Stimulated activated CD8-positive, alpha-beta memory T cell treated with anti-CD3 and anti-CD28 coated beads, Interleukin-7, amount 100 ng/mL, for 4 hours (primary cell): ENCODE measurements at places on chromosomes 4 and X.

- DNase-seq, result no peak
Observed at GRCh38 chr4:78024576-78025091, 32.5 kb upstream of the FRAS1 start.

GRCh38 chr4:173057901-173058300, 110.7 kb upstream of the GALNT7 start:
- DNase-seq, result no peak

- no peak for DNase-seq
Observed at GRCh38 chr4:127709456-127709855, 20.7 kb upstream of the SLC25A31 start.

DNA sequence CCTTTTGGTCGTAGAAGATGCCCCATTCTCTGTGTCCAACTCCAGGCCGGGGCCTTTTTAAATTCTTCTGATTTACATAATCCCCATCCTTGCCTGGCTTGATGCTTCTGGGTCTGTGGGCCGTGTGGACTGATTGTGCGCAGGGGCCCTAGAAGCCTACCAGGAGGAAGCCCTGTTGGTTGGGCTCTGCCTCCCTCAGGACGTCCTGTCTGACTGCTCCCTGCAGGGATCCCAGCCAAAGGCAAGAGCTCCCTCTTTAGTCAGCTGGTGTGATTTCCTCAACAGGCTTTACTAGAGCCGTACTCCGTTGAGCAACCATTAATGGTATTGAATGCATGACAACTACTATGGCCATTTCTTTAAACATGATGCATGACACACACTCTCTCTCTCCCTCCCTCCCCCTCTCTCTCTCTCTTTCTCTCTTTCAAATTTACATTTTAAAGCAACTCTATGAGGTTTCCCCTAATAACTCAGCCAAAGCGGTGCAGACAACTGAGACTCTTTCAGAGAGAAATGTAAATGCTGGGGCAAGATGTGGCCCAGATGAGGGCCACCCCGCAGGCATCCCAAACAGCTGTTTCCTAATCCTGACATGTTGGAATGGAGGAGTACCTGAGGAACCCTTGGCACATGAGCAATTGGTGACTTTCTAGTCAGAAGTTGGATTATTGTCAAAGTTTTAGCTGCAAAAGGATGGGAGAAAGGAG, 117.3 kb downstream of the DRD5 start:
- no peak for DNase-seq

GRCh38 chrX:72029483-72030411, 102.0 kb downstream of the RTL5 start:
- no peak for DNase-seq

DNA sequence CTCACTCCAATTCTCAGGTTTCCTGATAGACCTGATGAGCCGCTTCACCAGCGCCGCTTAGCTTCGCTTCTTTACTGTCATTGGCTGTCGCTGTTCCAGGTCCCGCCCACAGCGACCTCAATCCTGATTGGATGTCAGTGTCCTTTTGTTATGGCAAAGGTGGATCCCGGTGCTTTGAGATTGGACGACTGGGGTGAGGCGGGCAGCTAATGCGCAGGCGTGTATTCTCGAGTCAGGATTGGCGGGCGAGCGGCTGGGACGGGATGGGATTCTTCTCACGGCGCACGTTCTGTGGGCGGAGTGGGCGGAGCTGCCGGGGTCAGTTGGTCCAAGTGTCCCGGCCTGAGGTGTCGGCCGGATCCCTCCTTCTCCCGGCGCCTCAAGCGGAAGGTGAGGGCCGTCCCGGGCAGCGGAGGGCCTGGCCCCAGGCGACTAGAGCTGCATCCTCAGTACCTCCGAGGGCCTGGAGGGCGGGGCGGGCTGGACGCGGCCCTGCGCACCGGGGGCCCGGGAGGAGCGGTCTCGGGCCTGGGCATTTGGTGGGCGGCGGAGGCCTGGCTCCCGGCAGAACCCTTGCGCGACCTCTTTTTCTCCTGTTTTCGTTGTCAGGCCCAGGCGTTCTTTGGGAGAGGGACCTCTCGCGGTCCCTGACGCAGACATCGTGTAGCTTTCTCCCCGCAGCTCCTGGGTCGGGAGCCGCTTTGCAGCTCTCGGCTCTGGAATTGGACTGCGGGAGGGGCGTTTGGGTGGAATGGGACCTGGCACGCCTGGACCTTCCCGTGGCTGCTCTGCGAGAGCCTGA, at the start of gene SCOC:
Gene SCOC (plus strand): TSS at position 319 of the 802 bp plus-strand sequence. CDS start 5,525 bp downstream, outside the sequence.
- DNase-seq, result peak; percentile 94

DNA sequence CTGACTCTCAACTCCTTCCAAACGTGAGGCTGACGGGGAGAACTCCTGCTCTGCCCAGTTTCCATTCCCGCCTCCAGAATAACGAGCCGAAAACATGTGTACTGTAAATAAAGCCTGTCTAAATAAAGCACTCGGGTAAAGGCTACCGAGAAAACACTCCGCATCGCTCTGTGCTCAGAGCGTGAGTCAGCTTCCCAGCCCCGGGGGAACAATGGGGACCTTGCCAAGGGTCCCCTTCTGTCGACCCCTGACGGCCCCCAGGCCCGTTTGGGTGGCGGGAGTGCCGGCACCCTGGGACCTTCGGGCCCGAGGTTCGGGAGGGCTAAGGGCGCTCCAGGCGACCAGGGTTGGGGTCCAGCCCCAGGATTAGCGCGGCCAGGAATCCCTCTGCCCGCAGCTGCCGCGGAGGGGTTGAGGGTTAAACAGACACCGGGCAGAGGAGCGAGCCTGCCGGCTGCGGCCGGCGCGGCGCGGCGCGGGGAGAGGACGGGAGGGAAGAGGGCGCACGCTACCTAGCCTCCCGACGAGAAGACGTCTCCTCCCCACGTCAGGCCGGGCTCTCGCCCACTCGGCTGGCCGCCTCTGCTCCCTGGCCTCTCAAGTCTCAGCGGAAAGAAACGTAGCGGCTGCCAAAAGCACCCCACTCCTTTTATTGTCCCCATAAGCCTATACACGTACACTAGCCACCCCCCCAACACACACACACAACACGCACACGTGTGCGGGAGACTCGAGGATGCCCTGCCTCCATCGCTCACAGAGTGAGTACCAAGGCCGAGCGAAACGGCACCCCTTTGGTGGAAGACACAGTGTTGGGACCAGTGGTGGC, 85.5 kb downstream of the BCOR start:
- no peak for DNase-seq

DNA sequence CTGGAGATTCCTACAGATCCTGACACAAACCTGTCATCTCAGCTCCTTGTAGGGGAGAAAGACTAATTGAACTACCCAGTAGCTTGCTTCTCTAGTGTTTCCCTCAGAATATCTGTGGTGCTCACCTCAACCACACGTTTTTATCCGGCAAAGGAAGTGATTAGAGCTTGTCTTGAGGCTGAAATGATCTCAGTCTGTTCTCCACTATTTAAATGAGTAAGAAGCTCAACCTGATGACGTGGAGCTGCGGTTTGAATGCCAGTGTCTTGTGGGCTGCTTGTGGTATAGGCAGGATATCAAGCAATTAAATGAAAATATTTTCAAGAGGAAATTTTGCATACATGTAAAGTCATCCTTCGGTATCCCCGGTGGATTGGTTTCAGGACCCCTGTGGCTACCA, 270.2 kb downstream of the TLL1 start:
- DNase-seq, result no peak

DNA sequence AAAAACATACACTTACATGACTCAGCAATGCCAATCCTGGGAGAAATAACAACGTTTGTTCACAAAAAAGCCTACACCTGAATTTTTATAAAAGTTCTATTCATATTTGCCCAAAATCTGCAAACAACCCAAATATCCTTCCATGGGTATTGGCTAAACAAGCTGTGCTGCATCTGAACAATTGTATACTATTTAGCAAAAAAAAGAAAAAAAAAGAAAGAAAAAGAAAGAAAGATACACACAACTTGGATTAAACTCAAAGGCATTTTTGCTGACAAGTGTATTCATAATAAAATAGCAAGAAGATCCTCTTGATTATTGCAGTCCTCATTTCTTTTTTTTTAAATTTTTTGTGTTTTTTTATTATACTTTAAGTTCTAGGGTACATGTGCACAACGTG, 24.5 kb upstream of the MAGEA3 start:
- no peak for DNase-seq

DNA sequence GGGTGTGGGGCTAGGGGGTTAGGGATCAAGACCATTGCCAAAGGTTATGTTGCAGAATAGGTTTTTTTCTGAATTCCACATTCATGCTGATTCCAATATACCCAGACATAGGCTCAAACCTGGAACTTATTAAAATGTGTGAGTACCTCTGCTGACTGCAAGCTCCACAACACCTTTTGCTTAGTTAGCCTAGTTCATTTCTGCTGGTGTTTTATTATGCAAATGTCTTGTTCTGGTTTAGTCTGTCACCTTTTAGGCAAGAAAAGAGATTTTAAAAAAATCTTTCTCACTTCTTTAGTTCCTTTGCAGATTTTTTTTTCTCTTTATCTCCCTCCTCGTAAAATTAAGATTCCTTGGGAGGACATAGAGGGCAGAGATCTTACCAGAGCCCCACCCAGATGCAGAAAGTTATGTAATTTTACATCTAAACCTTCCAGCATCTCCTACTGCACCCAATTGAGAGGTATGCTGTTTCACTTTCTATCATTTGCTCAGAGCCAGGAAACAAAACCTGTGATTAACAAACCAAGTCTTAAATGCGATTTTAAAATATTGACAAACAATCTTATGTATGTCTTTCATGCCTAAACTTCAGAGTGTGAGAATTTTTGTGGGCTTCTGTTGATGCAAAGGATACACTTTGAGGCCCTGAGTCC, 190.7 kb upstream of the CLNK start:
- DNase-seq, result no peak

- no peak for DNase-seq
Observed at GRCh38 chrX:106649523-106650428, 38.0 kb downstream of the RADX start.

GRCh38 chr4:124526769-124527168, 185.8 kb downstream of the ANKRD50 start:
- DNase-seq, result no peak

- no peak for DNase-seq
Observed at GRCh38 chr4:146232131-146232722, 17.9 kb downstream of the REELD1 start.

DNA sequence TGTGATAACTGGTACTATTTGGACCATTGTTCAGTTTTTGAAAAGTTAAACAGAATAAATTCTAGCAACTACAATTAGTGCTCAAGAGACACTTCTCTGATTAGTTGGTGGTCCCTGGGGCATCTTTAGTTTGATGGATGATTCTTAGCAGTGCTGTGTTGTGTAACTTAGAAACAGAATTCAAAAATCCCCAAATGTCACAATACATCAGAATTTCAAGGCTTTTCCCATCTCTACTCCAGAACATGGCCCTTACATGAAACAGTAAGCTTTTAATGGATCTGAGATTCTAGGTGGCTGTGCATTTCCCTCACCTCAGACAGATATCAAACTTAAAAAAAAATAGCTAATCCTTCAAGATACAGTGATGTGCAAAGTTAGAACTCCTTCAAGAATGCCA, 104.4 kb upstream of the CXCL13 start:
- DNase-seq, result no peak

GRCh38 chrX:148290931-148291330, 209.5 kb upstream of the AFF2 start:
- no peak for DNase-seq

DNA sequence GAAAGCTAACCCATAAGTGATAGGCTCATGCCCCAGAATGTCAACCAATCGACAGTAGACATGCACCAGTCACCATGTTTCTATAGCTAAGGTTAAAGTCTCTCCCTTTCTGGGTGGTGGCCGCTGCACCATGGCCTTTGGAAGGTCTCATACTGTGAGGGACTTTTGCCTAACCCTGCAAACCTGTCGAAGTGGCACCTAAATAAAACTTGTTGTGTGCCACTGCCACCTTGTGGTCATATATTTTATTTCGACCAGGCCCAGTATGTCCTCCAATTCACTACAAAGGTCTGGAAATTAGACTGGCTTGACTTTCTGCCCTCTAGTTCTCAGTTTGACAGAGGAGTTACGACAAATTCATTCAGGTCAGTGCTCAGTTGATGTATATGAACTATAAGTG, 163.1 kb downstream of the SMARCA1 start:
- peak; percentile 1 for DNase-seq

DNA sequence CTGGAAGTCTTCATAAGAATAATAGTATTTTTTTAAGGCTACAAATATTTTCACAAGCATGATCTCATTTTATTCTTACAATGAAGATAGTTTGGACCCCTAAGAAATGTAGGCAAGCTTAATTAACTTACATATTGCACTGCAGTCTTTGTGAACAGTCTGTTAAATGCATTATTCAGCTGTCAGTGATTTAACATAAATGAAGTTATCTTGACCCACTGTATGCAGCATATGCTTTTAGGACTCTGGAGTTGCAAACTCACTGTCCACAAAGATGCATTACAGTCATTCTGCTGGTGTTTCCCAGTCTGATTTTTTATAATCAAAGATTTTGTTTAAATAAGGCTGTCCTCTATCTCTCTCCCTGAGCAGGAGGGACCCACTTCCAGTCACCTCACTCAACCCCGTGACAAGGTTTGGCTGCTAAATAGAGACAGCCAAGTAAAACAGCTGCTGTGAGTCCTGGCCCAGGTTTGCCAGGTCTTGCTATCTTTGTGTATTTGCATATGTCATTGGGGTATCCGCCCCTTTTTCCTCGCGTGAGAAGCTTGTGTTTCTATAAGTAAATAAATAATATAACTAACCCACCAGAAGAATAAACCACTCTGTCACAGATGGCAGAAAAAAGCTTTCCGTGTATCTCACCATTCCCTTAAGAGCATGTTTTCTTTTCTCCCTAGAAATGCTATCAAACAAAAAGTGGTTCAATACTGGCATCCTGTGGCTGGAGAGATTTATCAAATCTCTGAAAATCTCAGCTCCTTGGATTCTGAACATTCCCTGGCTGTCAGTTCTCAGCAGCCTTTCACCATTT, 67.0 kb downstream of the SLC7A11 start:
- no peak for DNase-seq

- no peak for DNase-seq
Observed at GRCh38 chr4:188484256-188484655, 345.0 kb downstream of the TRIML1 start.

GRCh38 chr4:1795299-1796195, 2.5 kb downstream of the FGFR3 start:
- no peak for DNase-seq

- DNase-seq, result no peak
Observed at GRCh38 chrX:149962859-149963757, 24.8 kb upstream of the EOLA2 start.

GRCh38 chrX:28638775-28639174, 51.5 kb downstream of the IL1RAPL1 start:
- DNase-seq, result no peak
